ENCODE measurements at places on chromosomes 2 and 18.

DNA sequence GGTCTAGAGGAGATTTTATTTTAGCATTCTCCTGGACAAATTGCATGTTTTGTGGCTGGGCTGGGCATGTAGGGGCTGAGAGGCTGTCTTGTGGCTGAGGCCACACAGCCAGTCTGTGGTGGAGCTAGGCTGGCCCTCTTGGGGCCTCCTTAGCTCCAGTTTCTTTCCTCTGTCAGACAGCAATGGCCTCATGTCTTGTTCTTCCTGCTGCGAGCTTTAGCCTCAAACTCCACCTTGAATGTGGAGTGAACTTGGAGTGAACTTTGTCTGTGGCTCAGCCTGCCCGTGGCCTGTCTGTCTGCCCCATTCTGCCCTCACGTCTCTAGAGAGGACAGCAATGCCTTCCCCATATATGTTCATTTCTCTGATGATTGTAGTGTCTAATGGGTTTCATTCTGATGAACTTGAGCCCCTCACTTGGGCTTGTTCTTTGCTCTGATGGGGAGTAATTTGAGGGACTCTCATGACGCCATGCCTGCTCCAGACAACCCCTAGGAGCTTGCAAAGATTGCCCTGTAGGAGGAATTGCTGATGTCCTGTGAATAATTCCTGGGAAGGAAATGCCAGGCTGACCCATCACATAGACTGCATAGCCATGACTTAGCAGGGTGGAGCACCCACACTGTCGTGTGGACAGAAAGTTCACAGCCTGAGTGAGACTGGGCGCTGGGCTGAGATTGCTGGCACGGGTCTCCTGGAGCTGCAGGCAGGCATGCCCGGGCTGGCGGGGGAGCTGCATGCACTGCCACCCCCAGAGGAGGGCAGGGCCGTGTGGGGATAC lies 42.6 kb downstream of the ASAP2 start:
- no peak for DNase-seq

- DNase-seq: no peak
Observed at GRCh38 chr2:190831941-190832340, 48.7 kb upstream of the GLS start.

DNA sequence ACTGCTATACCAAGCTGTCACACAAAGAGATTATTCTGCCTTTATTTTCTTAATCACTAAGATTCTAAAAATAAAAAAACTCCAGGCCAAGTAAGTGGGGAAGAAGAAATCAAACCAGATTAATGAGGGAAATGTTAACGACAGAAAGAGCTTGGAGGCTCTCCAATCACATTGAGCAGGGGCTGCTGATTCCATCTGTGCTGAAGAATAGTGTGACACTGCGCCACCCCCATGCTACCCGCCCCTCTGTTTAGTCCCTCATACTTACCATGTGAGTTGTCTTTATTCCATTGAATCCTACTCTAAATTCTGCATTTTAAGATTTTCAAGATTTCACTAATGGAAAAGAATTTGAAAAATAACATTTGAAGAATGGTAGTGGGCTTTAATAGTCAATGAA lies 998.0 kb upstream of the CDH2 start:
- no peak for DNase-seq

GRCh38 chr2:200617156-200618053 lies 31.6 kb downstream of the AOX1 start:
- no peak for DNase-seq
